Dermis microvascular lymphatic vessel endothelial cell (primary cell): ENCODE measurements at places on chromosomes 12 and 14.
A peak's percentile ranks its signal among the peaks of the same experiment; 100 is the strongest.

- DNase-seq: no peak
Observed at GRCh38 chr14:61225344-61225743, 55.8 kb downstream of the TMEM30B start.

GRCh38 chr12:130835436-130835835 is 3.6 kb downstream of the STX2 start:
- no peak for DNase-seq

- no peak for DNase-seq
Observed at GRCh38 chr12:88227263-88227662, 85.2 kb downstream of the TMTC3 start.

DNA sequence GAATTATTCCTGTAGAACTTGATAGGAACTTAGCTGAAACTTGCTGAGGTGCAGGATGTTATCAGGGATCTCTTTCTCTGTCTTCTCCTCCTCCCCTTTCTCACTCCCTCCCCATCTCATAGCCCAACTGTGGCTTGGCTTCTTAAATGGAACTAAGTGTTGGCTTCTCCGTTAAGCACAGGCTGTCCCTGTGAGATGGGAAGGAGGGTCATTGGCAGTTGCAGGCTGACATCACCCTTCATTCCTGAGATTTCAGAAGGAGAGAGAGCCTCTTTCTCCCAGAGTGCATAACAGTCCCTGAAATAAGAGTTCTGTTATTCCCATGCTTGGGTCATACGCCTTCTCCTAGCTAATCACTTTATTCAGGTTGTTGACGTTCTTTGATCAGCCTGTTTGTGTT is 162.0 kb downstream of the UNC79 start:
- no peak for DNase-seq

GRCh38 chr14:39005044-39005880 is 97.8 kb downstream of the SEC23A start:
- no peak for DNase-seq

- DNase-seq: no peak
Observed at GRCh38 chr14:70652871-70653270, 11.2 kb downstream of the TTC9 start.

- no peak for DNase-seq
Observed at GRCh38 chr12:19165451-19165850, 35.9 kb downstream of the PLEKHA5 start.

- DNase-seq: peak; percentile 36
Observed at GRCh38 chr14:75022655-75023054, 19.9 kb downstream of the EIF2B2 start.

GRCh38 chr14:45073231-45073879 is 10.6 kb upstream of the PRPF39 start:
- DNase-seq: no peak

DNA sequence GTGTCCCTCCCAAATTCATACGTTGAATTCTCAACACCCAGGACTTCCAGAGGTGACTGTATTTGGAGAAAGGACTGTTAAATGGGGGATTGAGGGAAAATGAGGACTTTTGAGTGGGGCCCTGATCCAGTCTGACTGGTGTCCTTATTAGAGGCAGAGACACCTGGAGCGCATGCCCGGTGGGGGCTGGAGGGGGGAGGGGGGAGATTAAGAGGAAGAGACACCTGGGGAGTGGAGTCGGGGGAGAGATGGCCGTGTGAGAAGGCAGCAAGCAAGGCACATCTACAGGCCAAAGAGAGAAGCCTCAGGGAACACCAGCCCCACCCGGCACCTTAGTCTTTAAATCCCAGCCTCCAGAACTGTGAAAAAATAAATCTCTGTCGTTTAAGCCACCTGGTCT is 209.7 kb downstream of the SLC41A2 start:
- DNase-seq: no peak

GRCh38 chr12:2982361-2982760 is 23.2 kb downstream of the TEAD4 start:
- DNase-seq: no peak

GRCh38 chr14:32073537-32074189 is 3.4 kb upstream of the ARHGAP5 start:
- peak; percentile 77 for DNase-seq

DNA sequence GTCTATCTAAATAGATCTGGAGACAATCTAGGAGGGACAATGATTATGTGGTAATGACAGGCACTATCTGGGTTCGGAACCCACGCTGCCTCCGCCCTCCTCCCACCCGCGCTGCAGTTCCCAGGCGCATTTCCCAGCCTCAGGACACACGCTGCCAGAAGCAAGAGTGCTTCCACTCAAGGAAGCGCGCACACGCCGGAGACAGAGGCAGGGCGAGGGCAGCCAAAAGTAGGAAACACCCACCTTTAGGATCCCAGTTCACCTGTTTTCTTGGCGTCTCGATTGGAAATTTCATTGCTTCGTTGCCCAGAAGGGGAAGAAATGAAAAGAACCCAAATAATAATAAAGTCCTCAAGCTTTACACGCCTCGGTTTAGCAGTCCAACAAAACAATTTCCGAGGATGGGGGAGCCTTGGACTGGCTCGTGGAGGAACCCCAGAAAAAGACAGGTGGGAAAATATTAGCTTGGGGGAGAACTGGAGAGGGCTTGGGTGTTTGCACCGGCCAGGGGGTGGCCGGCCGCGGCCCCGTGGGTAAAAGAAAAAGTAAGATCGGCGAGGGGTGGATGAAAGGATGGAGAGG is 474 bp downstream of the KCNK10 start:
- no peak for DNase-seq

GRCh38 chr14:88310449-88310848 is 12.6 kb downstream of the KCNK10 start:
- DNase-seq: no peak

DNA sequence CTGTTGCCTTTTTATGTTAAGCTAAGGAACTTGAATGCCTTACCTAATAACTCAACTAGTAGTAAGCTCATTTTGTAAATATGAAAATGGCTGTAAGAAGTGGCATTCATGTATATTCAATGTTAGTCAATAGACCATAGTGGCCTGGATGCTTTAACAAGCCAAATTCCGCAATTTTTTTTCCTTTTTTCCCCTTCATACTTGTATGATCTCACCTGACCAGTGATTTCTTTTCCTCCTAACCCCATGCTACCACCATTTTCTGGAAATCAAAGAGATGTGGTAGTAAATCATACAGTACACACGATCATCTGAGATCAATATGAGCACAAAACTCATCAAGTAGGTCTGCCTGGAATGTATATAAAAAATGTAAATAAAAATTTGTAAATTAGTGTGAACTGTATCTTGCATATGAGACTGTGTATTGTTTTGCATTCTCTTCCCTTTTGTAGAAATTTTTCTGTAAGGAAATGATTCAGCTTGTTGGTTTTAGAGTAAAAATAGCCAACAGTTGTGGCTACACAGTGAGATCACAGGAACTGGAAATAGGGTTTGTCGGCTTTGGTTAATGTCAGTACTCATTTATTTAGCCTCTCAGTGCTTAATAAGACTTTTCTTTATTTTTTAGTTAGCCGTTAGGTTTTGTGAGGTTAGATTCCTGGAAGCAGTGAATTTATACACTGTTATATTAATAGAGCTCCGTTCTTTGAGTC is 62.5 kb downstream of the ETNK1 start:
- peak; percentile 81 for DNase-seq

DNA sequence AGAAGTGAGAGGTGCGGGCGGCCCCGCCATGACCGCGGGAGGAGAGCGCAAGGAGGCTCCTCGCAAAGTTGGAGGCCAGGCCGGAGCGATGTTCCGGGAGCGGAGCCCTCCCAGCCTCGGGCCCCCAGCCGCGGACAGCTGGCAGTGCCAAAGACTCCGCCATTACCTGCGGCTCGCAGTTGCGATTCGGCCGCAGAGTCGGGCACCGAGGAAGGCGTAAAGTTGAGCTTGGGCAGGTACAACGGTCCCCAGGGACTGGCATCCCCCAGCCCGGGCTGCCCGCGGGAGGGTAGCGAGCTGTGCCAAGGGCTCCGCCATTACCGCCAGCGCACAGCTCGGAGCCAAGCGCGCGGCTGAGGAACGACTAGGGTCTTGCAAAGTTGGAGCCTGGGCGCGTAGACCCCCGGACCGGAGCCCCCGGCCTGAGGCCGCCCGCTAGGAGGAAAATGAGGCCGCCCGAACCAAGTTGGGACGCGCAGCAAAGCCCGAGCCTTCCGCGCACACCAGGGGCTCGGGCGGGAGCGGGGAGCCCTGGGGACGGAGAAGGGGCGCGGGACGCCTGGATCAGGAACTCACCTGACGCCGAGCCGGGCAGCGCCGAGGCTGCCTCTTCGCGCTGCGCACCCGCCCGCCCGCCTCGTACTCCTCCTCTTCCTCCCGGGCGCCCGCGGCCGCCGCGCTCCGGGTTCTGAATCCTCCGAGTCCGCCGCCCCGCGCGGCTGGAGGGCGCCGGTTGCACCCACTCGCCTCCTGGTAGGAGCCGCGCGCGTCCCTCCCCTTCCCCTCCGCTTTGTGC is 677 bp downstream of the NOS1 start:
- DNase-seq: no peak

- no peak for DNase-seq
Observed at GRCh38 chr14:42633504-42634095, 1026.9 kb downstream of the LRFN5 start.

DNA sequence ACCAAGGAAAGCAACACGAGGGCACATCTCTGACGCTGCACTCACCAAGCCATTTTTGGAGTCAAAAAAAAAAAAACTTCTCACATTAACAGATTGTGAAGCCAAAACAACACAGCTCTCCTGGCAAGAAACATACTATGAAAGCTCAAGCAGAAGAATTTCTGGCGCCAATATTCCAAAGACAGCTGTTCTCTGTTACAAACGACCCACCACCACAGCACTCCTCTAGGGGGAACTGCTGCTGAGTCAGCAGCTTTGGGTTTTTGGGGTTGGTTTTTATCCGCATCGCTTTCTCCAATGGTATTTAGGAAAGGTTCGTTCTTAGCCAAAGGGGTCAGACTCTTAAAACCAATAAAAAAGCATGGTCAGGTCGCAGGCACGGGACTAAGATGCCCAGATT is 379.4 kb downstream of the RPS29 start:
- no peak for DNase-seq

- DNase-seq: no peak
Observed at GRCh38 chr12:43241986-43242385, 310.0 kb downstream of the ADAMTS20 start.

DNA sequence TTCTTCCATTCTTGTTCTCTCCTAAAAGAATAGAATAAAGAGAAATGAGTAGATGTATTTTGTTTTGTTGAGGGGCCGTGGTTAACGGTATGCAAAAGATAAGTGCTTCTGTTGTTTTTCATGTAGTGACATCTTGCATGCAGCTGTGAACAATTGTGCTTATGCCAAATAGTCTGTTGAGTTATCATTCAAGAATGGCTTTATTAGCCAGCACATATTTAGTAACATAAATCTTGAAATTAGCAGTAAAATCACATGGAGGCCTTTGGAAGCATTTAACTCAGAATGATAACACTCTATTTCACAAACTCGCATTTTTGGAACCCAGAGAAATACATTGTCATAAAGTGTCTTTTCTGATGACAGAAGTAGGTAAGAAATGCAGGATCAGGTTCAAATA is 1772.0 kb upstream of the FLRT2 start:
- no peak for DNase-seq

GRCh38 chr14:95353664-95354063 is 34.0 kb upstream of the CLMN start:
- DNase-seq: no peak

GRCh38 chr12:12887471-12887870 is 3.9 kb upstream of the GPRC5A start:
- DNase-seq: peak; percentile 34

GRCh38 chr12:50053583-50053982 is 3.8 kb upstream of the ASIC1 start:
- DNase-seq: no peak

DNA sequence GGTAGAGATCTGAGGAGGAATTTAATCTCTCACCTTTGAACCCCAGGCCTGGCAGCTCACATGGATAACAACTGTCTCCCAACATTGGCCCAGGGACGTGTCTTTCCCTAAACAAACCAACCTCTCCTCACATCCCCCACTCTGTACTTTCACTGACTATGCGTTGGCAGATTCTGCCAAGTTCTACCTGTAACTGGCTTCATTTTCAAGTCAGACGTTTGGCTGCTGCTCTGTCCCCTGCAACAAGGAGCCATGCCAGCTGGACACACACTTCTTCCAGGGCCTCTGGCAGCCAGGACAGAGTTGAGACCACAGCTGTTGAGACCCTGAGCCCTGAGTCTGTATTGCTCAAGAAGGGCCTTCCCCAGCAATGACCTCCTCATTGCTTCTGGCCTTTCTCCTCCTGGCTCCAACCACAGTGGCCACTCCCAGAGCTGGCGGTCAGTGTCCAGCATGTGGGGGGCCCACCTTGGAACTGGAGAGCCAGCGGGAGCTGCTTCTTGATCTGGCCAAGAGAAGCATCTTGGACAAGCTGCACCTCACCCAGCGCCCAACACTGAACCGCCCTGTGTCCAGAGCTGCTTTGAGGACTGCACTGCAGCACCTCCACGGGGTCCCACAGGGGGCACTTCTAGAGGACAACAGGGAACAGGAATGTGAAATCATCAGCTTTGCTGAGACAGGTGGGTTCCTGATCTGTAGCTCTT is at the start of gene INHBC:
Gene INHBC (plus strand): TSS at position 268 of the 707 bp plus-strand sequence. CDS start 103 bp downstream, at position 371.
- no peak for DNase-seq

DNA sequence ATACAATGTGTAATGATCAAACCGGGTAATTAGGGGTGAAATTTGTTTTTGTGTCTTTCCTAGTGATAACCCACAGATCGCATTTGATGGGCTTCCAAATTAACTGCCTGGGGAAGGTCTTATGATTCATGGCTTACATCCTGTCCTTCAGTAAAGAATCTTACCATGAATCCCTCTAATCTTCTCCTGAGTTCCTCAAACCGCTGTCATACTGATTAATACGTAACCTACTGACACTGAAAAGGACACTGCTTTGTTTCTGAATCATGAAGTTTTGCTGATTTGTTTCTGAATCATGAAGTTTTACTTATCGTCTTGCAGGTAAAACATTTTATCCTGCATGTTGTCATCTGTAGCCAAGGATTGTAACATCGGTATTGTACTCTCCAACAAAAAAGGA is 52.0 kb upstream of the CRY1 start:
- no peak for DNase-seq

GRCh38 chr12:93577222-93577621 is 4.7 kb downstream of the SOCS2 start:
- DNase-seq: no peak

GRCh38 chr14:61090432-61091216 is 109.6 kb downstream of the SLC38A6 start:
- no peak for DNase-seq

- DNase-seq: peak; percentile 10
Observed at GRCh38 chr12:56205445-56205844, 16.2 kb upstream of the SMARCC2 start.

GRCh38 chr12:108442067-108442466 is 73.0 kb upstream of the FICD start:
- no peak for DNase-seq

GRCh38 chr14:50008974-50009373 is 107.4 kb downstream of the VCPKMT start:
- DNase-seq: no peak
